Activated CD4-positive, alpha-beta T cell treated with anti-CD3 and anti-CD28 coated beads, Interleukin-2, amount 50 U/mL, for 1 hour (primary cell): ENCODE measurements at places on chromosomes 2 and 18.

- DNase-seq: no peak
These were observed 264.1 kb upstream of the THUMPD2 start for GRCh38 chr2:40043191-40043590.

DNA sequence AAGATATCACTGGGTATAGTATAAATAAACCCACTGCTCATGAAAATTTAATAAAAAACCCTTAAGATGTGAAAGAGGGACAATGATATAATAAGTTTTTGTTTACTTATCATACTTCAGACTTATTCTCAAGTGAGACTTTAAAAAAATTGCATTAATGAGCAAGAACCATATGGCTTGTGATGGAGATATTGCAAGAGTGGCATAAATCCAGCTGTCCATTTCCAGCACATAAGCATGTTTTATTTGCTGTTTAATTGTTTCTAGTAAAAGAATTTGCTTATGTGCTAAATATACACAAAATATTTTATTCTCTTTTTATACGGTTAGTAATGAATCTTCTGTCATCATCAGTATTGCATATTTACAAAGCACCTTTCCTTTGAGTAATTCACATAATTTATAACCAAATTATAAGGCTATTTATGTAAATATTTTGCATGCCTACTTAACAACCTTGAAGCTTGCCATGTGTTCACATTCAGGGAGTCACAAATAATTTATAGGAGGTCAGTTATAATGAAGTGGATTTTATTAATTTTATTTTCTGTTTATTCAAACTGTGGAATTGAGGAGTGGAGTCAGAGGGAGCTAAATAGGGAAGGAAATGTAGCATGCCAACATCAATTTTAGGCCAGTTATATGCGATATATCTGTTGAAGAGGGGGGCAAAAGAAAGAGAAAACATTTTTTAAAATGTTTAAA is 318.5 kb upstream of the CWC22 start:
- no peak for DNase-seq

DNA sequence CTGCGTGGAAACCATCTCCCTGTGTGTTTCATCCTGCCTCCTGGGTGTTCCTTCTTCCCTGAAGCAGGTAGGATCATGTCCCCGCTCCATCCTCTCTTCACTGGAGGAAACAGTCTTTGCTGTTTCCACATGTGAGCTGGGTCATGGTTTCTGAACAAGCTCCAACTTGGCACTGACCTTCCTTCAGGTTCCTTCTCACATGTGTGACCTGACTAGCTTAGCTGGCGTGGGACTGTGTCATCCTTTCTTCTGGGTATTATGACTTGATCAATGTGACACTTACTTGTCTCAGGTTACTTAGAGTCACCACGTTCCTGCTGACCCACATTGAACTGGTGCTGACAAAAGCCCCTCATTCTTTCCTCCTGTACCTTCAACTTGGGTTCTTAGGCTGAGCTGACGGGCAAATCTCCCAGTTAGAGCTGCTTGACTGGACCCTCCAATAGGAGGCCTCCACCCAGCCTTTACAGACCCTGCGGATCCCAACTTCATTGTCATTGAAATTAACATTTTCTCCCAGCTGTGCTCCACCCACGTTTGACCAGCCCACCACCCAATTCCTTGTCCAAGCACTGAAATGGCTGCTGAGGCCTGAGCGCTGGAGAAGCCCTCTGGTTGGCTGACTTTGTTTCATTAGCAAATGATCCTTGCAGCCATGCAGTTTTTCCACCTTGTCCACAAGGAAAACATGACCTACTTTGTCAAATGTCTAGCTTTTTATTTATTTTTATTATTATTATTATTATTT is 128.1 kb downstream of the DDX1 start:
- DNase-seq: no peak

DNA sequence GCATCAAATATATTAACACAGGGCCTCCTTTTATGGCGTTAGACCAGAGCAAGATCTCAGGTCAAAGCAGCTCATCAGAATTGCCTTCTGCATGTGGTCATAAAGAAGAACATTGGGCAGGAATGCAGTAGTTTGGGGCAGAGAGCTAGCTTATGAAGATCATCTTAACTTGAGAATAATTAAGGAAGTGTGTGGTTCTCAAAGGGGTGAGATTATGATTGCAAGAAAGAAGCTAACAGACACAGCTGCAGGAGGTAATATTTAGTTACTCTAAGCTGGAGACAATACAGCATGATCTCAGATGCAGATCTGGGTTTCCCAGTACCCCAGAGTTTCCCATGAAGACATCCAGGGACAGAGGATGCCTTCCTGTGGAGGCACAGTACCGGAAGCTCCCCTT is 91.6 kb downstream of the TTC27 start:
- DNase-seq: no peak

- DNase-seq: no peak
These were observed 166.4 kb downstream of the TMEM247 start for GRCh38 chr2:46645681-46646162.

DNA sequence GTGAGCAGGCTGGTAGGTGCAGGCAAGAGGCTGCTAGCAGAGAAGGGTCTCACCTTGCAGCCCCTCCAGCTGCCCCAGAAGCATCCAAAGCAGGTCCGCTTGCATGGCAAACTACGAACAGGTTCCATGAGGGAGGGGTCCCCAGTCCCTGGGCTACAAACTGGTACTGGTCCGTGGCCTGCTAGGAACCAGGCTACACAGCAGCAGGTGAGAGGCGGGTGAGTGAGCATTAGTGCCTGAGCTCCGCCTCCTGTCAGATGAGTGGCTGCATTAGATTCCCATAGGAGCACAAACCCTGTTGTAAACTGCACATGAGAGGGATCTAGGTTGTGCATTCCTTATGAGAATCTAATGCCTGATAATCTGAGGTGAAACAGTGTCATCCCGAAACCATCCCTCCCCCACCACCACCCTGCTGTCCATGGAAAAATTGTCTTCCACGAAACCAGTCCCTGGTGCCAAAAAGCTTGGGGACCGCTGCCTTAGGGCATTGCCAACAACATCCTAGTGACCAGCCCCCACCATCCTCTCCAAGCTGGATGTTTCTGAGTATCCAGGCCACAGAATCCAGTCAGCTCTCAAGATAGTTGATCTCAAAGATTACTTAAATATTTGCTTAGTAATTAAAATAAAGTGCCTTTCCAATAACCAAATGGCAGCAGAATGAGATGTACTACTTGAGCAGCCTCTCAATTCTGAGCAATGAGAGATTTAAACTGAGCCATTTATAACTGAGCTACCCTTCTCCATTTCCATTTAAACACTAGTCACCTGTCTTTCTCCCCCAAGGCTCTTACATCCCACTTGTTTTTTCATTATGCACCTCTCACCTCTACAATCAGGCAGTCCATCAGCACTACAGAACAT is 32.4 kb downstream of the LRP2 start:
- DNase-seq: no peak

GRCh38 chr2:69241664-69242514 is 145.1 kb downstream of the GFPT1 start:
- no peak for DNase-seq

- no peak for DNase-seq
These were observed 51.4 kb upstream of the GPC1 start for GRCh38 chr2:240383871-240384700.

GRCh38 chr2:223459328-223459939 is 142.7 kb downstream of the SCG2 start:
- no peak for DNase-seq

DNA sequence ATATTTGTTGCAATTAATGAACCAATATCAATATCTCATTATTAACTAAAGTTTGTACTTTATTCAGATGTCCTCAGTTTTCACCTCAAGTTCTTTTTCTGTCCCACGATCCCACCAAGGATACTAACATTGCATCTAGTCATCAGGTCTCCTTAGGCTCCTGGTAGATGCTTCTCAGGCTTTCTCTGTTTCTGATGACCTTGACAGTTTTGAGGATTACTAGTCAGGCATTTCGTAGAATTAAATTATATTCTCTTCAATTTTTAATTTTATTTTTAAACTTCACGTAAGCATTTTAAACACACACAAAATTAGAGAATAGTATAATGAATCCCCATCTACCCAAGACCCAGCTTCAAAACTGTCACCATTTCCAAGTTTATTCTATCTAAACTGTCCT is 5.6 kb upstream of the ACYP2 start:
- DNase-seq: no peak

DNA sequence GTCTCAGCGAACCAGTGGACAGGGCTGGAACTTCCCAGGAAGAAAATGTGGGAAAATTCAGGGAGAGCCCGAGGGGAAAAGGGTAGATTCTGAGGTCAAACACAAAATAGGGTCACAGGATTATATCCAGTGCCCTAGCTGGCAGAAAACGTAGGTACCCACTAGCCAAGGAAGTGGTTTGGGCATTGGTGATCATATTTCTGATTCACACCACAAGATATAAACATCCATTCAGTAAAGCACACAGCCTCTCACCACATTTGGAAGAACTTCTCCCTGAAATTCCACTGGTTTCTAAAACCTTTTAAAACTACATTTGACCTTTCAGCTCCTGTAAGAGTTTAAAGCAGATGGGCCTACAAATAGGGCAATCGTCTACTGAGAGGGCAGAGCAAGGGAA is 186.9 kb downstream of the TTC32 start:
- no peak for DNase-seq

DNA sequence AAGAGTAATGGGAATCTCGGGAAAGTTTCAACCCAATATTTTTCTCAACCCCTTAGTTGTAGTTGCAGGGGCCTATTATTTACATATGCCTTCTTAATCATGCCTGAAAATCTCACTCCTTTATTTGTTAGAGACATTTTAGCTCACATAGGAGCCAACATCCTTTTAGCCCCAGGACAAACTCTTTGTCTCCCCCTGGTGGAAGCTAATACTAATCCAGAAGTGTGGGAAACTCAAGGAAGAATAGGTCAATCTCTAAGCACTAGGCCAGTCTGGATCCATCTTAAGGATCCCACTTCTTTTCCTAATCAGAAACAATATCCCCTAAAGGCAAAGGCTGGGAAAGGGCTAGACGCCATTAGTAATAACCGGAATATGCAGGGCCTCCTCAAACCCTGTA is 550.9 kb upstream of the PKDCC start:
- no peak for DNase-seq

- DNase-seq: no peak
These were observed 113.1 kb upstream of the ID2 start for GRCh38 chr2:8568543-8569302.

GRCh38 chr2:58006952-58007284 is 39.7 kb upstream of the VRK2 start:
- no peak for DNase-seq

- no peak for DNase-seq
These were observed 141.7 kb upstream of the ACVR2A start for GRCh38 chr2:147703171-147703570.

DNA sequence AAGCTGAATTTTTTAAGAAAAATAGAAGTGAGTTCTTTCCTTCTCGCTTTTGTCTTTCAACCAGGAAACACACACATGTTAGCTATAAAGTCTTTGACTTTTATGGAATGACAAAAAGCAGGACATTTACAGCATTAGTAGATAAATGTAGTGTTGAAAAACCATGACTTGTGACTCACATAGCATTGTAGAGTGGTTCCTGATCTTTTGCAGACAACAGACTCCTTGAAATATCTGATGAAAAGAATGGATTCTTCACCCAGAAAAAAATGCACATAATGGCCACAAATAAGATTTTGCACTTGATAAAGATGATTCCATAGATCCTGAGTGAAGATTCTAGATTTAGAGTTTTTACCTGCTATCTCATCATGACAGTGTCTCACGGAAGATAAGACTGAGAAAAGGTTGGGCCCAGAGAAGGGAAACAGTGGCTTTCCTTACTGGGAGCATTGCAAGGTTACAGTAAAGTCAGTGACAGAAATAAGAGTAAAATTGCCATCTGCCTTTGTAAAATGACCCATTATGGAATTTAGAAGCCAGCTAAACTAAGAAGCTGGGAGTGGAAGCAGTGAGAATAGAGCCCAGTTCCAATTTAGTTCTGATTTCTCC is 14.0 kb downstream of the SMARCAL1 start:
- no peak for DNase-seq

GRCh38 chr2:82498777-82499443 is 1960.2 kb downstream of the SUCLG1 start:
- no peak for DNase-seq

DNA sequence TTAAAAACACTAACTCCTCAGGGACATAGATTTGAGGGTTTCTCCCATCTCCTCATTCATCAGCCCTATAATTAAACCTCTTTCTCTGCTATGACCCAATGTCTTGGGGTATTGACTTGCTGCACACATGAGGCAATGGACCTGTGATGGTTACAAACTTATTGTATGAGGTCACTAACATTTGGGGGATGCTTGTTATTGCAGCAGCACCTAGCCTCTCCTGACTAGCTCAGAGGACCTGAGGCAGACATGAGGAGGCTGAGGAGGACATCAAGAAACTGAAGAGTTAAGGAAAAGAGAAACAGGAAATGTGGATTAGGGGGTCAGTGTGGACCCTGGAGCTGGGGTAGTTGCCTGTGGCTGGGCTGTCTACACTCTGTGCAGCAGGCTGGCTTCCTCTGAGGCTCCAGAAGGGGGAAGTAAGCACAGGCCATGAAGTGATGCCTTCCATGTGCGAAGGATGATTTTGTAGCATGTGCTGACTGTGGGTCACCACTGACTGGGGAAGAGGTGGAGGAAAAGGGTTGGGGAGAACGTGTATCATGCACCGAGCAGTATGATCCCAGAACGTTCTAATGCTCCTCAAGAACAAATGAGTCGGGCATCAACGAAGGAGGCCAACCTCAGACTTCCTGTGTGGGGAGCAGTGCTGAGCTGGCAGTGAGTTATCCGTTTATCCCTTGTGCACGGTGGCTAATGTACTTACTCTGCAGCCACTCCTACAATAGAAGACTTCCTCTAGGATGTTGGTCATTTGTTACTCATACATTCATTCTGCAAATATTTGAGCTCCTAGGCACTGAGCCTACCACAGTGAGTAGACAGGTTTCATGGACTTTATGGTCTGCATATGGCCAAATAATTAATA is 42.1 kb upstream of the RFX8 start:
- no peak for DNase-seq

GRCh38 chr2:203973676-203974075 is 37.1 kb downstream of the ICOS start:
- no peak for DNase-seq

DNA sequence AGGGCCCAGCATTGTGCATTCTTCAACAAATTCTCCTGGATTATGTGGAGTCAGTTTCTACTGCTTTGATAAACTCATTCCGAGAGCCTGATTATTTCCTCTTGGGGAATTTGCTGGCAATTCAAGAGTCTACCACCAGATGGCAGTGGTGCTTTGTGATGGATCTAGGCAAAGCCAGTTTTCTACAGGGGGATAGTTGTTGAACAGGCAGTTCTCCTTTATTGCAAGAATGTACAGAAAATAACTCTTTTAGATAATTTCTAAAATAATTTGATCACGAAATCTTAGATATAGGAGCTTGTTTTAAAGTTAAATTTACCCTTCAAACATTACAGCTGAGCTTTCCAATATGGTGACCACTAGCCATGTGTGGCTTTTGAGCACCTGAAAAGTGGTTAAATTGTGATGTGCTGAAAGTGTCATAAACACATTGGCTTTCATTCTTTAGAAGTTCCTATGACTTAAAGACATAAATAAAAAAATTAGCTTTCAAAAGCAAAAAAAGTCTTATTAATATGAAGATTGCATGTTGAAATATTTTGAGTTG is 66.7 kb upstream of the HAAO start:
- peak; percentile 51 for DNase-seq
